ENCODE measurements at places on chromosomes 12 and 14.
A peak's percentile ranks its signal among the peaks of the same experiment; 100 is the strongest.

GRCh38 chr14:80705241-80705980 lies 236.1 kb downstream of the CEP128 start:
- DNase-seq = no peak

DNA sequence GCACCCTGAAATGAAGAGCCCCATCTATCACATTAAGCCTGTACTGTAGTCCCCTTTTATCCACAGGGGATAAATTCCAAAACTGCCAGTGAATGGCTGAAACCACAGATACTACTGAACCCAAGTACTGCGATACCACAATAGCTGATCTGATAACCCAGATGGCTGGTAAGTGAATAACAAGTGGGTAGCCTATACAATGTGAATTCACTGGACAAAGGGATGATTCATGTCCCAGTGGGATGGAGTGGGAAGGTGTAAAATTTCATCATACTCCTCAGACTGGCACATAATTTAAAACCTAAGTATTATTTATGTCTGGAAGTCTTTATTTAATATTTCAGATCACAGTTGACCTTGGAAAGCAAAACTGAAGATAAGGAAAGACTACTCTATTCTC lies 201.3 kb downstream of the GPHN start:
- DNase-seq = no peak

GRCh38 chr14:71169861-71170260 lies 262.6 kb downstream of the PCNX1 start:
- DNase-seq = no peak

DNA sequence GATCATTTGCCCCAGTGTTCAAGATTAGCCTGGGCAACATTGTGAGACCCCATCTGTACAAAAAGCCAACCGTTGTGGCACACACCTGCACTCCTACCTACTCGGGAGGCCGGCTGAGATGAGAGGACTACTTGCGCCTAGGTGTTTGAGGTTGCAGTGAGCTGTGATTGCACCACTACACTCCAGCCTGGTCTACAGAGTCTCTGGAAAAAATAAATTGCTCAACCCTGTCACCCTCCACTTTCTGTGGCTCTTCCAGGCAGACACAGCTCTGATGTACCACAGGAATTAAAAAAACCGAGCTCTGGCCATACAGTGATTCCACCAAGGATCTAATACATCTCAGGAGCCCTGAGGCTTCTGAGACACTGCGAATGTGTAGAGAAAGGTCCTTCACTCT lies 14.4 kb downstream of the TIMELESS start:
- no peak for DNase-seq

DNA sequence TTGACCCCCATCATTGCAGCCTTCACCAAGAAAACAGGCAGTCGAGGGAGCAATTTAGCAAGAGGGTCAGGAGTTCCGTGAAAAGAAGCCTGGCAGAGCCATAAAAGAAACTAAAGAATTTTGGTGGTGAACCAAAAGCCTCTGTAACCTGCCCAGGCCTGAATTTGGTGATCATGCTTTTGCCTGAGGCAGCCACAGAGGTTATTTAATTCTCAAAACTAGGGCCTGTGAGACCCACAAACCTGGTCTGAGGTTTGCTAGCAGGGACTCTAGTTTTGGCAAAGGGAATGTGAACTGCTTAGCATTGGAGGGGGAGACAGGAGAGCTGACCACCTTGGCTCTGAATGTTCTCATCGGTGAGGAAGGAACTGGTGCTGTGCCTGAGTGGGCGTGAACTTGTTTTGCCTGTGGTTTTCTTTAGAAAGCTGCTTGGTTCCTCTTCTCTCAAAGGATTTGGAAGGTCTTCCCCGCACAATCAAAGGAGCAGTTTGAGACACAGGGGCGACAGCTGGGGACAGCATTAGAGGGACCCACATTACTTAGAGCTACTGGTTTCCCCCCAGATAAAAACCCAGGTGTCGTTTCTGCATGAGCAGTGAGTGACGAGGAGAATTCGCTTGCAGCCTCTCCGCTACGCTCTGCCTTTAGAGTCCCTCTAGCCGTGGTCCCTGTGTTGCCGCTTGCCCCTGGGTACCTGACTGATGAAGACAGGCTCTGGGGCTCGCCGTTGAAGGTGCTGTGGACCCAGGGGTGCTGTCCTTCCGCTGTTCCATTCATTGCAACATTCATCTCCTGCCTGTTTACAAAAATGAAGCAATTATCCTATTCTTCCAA lies 12.6 kb upstream of the WNT5B start:
- no peak for DNase-seq

DNA sequence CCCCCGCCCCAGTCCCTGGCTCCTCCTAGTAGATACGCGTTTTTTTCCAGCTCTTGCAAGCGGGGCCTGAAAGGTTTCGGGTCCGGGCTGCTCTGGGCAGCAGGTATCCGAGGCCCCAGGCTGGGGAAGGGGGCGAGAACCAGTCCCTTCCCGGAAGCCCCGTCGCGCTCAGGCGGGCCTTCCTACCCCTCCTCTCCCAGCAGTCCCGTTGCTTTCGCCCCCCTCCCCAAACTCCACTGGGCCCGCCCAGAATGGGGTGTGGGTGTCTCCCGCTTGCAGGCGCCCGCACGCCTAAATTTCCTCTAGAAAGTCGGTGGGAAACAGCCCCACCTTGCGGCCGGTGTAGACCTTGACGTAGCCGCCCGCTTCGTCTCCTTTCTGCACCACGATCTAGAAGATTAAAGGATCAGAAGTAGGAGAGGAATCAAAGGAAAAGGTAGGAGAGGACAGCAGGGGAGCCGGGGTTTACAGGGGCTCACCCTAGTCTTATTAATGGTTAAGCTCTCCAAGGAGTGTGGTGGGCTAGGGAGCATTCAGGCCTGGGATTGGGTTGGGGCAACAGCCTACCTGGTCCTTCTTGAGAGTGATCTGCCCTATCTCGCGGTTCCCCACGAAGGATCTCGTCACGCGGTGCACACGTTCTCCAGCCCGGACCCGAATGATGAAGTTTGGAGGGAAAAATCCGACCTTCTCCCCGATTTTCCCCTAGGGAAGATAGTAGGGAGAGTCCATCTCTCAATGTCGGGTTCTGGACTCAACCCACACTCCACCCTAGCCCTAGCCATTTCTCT lies 7.3 kb downstream of the STAC3 start:
- DNase-seq = peak; percentile 83

DNA sequence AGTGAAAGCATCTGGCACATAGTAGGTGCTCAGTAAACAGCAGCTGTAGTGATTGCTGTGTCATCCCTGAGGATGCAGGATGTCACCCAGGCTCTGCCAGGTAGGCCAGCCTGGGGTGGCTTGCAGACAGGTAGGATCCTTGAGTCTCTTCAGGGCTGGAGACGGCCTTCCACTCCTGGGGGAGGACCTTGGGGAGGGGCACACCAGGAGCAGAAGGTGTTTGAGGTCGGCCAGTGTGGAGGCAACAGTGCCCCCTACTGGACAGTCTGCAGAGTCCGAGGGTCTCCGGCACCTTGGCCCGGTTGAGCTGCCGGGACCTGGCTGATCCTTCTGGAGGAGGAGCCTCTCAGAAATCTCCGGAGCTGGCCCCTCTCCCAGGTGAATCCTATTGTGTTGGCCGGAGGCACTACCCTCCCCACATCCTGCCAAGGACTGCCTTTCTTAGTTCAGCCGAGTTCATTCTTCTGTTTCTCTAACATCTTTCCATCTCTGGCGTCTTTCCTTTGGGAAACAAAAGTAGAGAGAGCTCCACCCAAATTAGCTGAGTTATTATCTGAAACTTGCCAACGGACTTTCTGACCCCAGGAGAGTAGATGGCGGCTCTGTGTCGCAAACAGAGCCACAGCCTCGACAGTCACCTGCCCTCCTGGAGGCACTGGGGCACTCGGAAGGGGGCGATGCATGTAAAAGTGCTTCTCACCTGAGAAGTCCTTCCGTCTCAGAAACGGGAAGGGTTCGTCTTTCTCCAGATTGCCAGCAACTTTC lies 41.8 kb upstream of the CLMN start:
- peak; percentile 32 for DNase-seq

DNA sequence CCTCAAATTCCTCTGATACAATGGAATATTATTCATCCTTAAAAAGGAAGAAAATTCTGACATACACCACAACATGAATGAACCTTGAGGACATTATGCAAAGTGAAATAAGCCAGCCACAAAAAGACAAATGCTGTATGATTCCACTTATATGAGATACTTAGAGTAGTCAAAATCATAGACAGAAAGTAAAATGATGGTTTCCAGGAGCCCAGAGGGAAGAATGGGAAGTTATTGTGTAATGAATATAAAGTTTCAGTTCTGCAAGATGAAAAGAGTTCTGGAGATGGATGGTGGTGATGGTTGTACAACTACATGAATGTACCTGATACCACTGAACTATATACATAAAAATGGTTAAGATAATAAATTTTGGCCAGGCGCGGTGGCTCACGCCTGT lies 18.3 kb downstream of the VWF start:
- DNase-seq = no peak

- DNase-seq = no peak
Measured at GRCh38 chr12:77736219-77736965, 94.3 kb upstream of the NAV3 start.

- no peak for DNase-seq
Measured at GRCh38 chr14:89349171-89350008, 67.6 kb downstream of the FOXN3 start.

GRCh38 chr12:86852451-86852850 lies 596.3 kb upstream of the MGAT4C start:
- no peak for DNase-seq

Data from activated naive CD4-positive, alpha-beta T cell treated with Interleukin-2 at 50 U/mL for 16 hours (primary cell).